ENCODE measurements at places on chromosomes 4 and X. TPM values are rescaled to one million over a fixed set of nuclear protein-coding genes. Genes with fewer than 3 reads are reported as not detected.

- no peak for DNase-seq
These were observed 8.6 kb upstream of the RAB28 start for GRCh38 chr4:13492747-13493146.

GRCh38 chr4:125781651-125782050, 466.9 kb downstream of the FAT4 start:
- DNase-seq: no peak

DNA sequence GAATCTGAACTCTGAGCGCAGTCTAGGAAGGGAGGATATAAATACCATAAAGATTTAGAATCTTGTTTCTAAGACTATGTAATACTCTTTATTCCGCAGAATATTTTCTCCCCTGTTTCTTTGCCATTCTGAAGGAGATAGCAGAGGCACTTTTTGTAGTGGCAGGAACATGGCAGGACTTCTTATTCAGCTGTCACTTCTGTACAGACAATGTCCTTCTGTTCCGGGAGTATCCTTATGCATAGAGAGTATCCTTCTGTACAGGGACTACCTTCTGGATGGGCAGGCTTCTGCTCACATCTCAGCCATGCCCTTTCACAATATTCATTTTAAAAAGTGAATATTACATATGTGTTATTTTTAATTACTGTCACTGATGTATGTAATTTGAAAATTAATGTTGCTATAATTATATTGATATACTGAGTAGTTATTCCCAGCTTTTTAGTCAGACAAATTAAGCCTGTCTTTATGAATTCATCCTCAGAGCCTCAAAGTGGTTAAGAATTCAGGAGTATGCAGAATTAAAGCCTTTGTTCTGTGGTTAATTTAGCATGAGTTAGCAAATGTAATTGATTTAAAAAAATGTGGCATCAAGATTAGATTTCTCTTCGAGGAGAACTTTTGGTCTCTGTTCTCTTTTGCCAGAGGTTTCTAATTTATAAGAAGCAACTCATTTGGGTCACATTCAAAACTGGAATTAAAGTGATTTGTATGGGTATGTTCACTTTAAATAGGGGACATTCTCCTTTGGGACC, 174.4 kb downstream of the FHIP1A start:
- DNase-seq: no peak

GRCh38 chrX:135015523-135016245, 6.7 kb downstream of the RTL8B start:
- DNase-seq: no peak

GRCh38 chr4:175469514-175469913, 342.6 kb downstream of the GPM6A start:
- no peak for DNase-seq

The TRPC5OS gene
- total RNA-seq: not detected

- DNase-seq: no peak
These were observed 23.1 kb downstream of the MAGEA8 start for GRCh38 chrX:149903889-149904748.

The UGT2B17 gene
- total RNA-seq: not detected

DNA sequence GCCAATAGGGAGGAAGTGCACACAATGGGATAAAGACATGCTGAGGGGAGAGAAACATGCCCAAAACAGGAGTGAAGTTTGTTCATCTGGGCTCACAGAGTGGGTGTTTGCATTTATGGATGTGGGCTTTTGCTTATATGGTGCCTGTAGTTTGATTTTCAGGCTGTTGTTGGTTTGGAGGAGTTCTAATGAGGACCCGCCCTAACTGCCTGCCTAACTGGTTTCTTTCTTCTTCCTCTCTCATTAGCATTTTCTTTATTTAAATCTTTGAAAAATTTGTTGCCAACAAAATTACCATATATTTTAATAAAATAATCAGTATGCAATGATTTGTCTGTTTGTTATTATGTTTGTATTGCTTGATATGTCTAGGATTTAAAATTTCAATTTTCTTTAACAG, 1965.8 kb downstream of the C4orf33 start:
- DNase-seq: no peak

The ZNF518B gene
- total RNA-seq: 24.7 TPM

The UBL4A gene
- total RNA-seq: 38.3 TPM

DNA sequence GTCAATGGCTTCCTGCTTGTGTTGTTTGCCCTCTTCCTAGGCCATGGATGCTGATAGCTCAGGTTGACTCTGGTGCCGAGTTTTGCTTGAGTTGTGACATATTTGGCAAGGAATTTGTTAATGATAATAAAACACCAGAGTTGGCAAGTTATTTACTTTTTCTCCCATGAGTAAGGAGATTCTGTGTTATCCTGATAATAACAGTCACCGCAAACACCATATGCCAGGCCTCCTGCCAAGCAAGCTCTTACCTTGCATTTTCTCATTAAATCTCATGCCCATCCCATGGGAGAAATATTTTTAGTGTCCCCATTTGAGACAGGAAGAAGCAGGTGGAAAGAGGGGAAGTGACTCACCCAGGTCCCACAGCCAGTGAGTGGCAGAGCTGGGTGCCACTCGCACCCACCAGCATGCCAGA, 67.4 kb upstream of the CLCN4 start:
- no peak for DNase-seq

DNA sequence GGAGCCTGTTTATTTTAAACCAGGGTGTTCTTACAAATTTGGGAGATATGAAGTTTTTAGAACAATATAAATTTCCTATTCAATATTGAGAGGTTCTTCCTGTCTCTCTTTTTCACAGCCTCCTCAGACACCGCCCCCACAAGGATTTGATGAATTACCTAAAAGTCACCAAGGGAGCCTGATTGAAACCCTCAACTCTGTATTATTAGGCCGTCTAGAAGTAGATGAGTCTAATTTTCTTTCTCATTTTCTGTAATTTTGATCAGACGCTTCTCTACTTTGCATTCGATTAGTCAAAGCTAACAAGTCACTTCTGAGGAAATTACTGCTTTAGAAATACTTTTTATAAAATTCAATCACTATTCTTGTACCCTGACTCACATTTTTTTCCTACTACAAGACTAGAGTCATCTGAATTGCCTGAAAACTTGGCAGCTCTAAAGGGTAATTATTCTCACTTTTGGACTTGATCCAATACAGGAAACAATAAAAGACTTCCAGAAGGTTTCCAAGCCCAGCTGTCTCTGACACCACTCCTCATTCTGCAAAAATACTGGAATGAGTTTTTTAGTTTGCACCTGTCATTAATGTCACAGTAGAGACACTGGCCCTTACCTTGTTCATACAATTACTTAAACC, 111.2 kb downstream of the ELOVL6 start:
- no peak for DNase-seq

GRCh38 chr4:171246948-171247347, 566.3 kb upstream of the GALNTL6 start:
- DNase-seq: no peak

The TBC1D8B gene
- 5.3 TPM for total RNA-seq

The LUZP4 gene
- not detected for total RNA-seq

DNA sequence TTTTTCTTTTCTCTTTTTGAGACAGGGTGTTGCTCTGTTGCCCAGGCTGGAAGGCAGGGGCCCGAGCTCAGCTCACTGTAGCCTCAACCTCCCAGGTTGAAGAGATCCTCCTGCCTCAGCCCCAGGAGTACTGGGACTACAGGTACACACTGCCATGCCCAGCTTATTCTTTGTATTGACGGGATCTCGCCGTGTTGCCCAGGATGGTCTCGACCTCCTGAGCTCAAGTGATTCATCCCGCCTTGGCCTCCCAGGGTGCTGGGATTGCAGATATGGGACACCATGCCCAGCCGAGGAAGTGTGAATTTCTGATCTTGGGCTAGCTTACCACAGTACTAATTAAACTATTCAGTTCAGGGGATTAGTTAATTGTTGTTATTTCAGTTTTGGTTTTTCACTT, 28.6 kb upstream of the FAM193A start:
- DNase-seq: no peak

- DNase-seq: no peak
These were observed 22.9 kb upstream of the ANK2 start for GRCh38 chr4:113026556-113026955.

GRCh38 chr4:7024336-7024890, 18.8 kb upstream of the TADA2B start:
- DNase-seq: no peak

DNA sequence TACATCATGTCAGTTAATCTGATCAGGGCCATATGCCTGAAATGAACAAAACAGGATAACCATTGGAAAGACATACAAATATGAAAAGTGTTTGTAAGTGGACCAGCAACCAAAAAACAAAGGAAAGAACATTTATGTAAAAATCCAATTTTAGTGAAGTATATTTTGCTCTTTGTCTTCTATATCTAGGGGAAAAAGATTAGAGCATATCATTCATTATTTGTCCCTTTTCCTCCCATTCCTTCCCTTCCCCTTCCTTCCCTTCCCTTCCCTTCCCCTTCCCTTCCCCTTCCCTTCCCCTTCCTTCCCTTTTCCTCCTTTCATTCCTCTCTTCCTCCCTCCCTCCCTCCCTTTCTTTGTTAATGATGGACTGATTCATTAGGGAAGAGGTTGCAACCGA, 1.8 kb upstream of the GNRHR start:
- DNase-seq: no peak

- DNase-seq: no peak
These were observed 245.7 kb downstream of the AR start for GRCh38 chrX:67789536-67789935.

- no peak for DNase-seq
These were observed 21.3 kb downstream of the GPKOW start for GRCh38 chrX:49102190-49102589.

The SNX25 gene
- total RNA-seq: 30.1 TPM

The SHROOM3 gene
- total RNA-seq: 0.32 TPM

GRCh38 chr4:8198906-8199593, at the start of gene SH3TC1:
Gene SH3TC1, plus strand, starts transcription at chr4:8199290. Its CDS starts 5,905 bp downstream, at chr4:8205195.
- peak; percentile 81 for DNase-seq

- no peak for DNase-seq
These were observed 81.5 kb upstream of the PTPN13 start for GRCh38 chr4:86512631-86513030.

The MAGEE1 gene
- total RNA-seq: 0.80 TPM

- DNase-seq: no peak
These were observed at the start of gene CXCR3 for GRCh38 chrX:71618303-71618721. Gene CXCR3, minus strand, starts transcription at chrX:71618511. Its CDS starts 62 bp downstream, at chrX:71618449.

The GUF1 gene
- 19.0 TPM for total RNA-seq

DNA sequence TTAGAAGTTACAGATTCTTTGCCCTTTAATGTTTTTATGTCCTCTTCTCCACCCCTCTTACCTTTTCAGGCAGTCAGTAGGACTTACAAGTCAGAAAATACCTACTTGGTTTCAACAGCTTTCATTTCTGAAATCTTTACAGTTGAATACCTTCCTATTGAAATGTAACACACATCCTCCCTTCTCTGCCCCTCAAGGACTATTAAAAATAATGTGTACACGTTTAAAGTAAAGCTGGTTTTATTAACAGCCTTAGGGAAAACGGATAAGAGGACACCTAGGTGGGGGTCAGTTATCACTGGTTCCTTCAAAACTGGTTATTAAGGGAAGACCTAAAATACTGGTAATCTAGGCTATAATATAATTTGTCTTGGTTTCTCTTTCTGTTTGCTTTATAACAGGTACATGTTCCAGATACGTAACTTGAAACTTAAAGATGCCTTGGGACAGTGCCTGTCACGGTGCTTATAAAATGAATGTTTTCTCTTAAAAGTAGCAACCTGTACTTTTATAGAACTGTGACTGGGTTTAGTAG, 1.8 kb downstream of the CCSER1 start:
- DNase-seq: no peak

- no peak for DNase-seq
These were observed 36.9 kb upstream of the ADRA2C start for GRCh38 chr4:3729188-3729881.

The MAGEB10 gene
- not detected for total RNA-seq

The CDS1 gene
- 9.8 TPM for total RNA-seq
